ENCODE measurements at places on chromosomes 7 and 10.

DNA sequence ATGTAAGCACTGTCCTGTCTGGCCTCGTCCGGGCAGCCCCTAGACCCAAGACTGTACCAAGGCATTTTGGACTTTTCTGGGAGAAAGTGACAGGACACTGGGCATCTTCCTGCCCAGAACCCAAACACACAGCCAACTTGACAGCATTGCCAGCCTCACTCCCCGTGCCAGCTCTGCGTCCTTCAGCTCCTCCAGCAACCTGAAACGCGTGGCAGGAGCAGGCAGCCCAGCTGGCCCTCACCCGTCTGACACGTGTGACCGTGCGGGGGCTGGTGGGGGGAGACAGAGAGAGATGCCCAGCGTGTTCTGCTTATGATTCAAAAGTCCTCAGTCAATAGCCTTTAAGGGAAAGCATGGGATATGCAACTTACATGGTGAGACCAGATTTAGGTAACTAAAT lies 50.3 kb upstream of the SLC29A3 start:
- DNase-seq: no peak

DNA sequence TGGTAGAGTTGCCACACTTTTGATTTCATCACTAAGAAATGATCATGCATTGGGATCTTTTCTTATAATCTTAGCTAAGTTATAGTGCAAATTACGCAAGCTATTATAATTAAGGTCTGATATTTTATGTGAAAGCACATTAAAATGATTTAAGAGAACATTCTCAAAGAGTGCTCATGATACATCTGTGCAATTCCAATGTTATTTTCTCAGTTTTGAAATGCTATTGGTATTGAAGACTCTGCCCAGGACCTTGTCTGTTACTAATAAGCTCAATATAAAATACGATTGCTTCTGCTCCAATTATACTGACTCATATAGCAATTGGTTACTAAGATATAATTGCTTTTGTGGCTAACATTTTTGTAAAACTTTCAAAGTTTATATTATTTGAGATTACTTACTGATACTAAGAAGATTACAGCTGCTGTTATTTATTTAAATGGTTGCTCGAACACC lies 180.9 kb downstream of the ADAM12 start:
- no peak for DNase-seq

DNA sequence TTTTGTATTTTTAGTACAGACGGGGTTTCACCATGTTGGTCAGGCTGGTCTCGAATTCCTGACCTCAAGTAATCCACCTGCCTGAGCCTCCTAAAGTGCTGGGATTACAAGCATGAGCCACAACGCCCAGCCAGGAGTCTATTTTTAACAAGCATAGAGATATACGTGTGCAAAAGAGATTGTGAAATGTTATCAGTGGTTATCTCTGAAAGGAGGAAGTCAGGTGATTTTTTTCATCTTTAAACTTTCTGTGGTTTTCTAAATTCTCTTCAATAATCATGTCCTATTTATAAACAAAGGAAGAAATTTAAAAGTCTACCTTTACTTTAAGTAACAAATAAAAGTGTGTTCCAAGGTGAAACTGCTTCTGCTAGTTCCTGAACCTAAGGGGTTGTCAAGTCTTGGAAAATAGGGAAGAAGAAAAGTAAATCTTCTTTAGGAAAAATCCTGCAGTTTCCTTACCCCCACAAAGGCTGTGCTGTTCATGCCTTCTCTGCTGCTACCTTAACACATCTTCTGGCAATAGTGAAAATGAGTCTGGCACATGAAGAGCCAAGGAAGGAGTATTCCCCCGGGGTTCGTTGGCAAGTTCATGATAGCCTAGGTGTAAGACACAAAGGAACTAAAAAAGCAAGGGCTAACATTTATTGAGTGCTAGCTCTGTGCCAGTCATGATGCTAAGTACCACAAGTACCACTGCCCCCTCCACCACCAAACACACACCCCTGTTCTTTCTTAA lies 51.1 kb downstream of the CYP26A1 start:
- no peak for DNase-seq

GRCh38 chr10:47133871-47134570 lies 166.0 kb upstream of the GDF10 start:
- no peak for DNase-seq

DNA sequence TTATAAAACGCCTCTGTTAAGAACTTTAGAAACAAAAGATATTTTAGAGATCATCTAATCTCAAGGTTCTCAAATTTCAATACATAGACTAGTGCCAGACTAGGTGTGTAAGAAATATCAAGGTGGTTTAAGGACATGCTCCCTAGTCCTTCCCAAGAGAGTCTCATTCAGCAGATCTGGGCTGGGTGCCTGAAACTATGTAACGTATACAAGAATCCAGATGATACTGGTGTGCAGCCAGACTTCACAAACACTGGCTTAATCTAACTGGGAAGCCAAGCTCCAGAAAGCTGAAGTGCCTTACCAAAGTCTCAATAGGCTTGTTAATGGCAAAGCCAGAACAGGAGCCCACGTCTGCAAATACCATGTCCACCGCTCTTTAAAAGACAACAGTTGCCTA lies 105.0 kb upstream of the AMPH start:
- no peak for DNase-seq

GRCh38 chr10:97454330-97455036 lies 8.5 kb downstream of the ZDHHC16 start:
- DNase-seq: no peak

DNA sequence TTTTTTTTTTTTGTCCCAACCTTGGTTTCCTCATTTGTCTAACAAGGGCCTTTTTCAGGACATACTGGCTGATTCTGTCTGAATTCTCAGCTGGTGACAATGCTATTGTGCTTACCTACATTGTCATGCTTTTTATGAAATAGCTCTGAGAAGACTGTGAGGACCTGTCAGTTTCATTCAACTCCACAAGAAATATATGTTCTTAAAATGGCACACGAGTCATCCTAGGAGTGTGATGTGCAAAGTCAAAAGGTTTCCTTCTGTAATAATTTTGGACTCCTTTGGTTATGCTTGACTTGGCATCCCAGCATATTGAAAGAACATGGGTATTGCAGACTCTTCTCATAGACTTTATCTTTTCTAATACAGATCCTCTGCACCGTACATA lies 316.0 kb downstream of the GFRA1 start:
- DNase-seq: no peak

- no peak for DNase-seq
Measured at GRCh38 chr10:100037758-100038315, 28.1 kb upstream of the DNMBP start.

DNA sequence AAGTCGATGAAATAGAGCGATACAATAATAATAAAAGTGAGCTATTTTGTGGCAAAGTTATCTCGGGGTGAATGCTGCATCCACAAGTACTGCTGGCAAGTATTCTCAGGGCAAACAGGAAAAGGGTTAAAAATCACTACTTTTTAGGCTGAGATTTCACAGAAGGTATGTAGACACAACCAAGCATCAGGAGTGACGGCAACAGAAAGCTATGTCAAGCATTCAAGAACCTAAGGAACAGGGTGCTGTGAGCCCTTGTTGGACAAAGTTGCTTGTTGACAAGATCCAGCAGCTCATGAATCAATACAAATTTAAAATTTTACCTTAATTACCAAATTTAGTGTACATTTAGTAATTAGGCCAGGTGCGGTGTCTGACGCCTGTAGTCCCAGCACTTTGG lies 41.2 kb upstream of the C1QL3 start:
- no peak for DNase-seq

GRCh38 chr7:142733271-142733670 lies 16.0 kb upstream of the PRSS1 start:
- no peak for DNase-seq

GRCh38 chr10:98664329-98665042 lies 217.8 kb upstream of the HPS1 start:
- peak; percentile 20 for DNase-seq

DNA sequence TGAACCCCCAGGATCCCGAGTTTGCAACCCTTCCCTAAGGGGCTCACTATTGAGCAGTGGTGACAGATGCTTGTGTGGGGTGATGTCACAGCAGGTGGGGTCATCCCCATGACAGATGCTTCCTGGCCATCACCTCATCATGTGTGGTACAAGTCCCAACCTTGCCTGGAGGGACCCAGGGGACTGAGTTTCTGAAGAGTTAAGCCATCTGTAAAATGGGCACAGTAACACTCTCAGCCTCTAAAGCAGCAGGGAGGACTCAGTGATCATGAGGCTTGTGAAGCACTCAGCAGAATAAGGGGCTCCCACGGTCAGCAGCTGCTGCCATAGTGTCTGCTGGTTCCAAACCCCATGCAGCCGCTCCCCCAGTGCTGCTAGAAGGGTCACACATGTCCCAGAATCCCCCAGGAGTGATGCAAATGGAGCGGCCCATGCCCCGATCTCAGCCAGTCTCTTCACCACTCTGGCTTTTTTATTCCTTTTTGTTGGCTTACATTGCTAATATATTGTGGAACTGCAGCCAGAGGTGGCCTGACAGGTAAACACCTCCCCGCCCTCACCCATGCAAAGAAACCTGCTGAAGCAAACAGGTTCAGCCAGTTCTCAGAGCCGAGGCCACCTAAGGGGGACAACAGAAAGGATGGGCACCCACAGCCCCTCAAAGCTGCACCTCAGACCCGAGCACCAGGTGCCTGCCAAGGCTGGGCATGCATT lies 102.1 kb upstream of the PDGFA start:
- no peak for DNase-seq

DNA sequence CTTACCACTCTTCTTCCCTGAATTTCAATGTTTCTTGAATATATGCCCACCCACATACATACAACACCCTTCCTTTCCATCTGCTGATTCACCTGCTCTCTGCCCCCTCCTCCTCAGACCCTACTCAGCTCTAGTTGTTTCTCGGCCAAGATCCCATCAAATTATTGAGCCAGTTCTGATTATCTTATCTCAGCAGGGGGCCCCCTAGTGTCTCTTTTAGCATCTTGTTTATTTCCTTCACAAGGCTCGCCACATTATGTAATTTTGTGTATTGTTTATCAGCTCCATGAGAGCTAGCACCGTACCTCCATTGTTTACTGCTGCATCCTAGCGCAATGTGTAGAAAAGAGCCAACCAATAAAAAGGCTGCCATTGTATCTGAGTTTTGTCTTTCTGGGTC lies 71.9 kb downstream of the FAM13C start:
- DNase-seq: no peak

DNA sequence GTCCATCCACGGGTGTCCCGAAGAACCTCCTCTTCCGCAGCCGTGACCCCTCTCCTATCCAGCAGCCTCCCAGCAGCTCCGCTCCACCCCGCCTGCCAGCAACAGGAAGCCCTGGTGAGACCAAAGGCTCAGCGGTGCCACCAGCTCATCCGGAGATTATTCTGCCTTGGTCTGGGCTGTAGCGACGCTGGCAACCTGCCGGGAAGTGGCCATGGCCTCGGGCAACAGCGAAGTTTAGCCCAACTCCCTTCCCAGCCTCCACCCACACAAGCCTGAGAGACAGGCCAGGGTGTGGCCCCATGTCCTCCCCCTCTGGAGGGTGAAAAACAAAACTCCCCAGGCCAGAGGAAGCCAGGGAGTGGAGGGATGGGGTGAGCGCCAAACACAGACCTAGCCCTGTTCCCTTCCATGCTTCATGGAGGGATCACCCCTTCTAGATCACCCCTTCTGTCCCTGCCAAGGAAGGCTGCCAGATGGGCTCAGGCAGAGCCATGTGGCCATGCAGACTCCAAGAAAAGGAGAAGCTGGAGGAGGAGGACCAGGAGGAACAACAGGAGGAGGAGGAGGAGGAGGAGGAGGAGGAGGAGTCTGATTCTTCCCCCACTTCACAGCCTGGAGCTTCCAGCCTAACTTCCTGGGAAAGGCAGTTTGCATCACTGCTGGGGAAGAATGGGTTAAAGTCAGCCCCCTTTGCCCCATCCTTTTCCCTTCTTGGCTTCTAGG lies 918 bp downstream of the CALHM2 start:
- peak; percentile 46 for DNase-seq

DNA sequence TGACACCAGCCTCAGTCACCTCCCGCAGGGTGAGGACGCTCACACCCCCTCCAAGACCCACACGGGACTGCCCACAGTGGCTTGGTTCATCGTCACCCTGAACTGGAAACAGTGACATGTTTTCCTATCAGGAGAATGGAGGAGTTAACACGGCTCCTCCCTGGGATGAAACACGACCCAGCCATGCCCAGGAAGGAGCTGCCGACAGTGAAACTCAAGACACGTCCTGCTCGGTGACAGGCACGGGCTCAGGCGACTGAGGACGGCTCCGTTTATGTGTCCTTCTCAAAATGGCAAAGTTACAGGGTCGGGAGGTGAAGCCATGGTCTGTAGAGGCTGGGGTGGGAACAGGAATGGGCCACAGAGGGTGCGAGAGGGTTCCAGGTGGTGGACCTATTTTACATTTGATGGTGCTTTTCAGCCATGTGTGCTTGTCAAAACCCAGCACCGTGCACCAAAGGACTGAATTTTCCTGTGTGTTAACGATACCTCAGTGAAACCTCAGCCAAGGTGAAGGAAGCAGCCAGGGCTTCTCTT lies 272.4 kb downstream of the ADARB2 start:
- DNase-seq: no peak

DNA sequence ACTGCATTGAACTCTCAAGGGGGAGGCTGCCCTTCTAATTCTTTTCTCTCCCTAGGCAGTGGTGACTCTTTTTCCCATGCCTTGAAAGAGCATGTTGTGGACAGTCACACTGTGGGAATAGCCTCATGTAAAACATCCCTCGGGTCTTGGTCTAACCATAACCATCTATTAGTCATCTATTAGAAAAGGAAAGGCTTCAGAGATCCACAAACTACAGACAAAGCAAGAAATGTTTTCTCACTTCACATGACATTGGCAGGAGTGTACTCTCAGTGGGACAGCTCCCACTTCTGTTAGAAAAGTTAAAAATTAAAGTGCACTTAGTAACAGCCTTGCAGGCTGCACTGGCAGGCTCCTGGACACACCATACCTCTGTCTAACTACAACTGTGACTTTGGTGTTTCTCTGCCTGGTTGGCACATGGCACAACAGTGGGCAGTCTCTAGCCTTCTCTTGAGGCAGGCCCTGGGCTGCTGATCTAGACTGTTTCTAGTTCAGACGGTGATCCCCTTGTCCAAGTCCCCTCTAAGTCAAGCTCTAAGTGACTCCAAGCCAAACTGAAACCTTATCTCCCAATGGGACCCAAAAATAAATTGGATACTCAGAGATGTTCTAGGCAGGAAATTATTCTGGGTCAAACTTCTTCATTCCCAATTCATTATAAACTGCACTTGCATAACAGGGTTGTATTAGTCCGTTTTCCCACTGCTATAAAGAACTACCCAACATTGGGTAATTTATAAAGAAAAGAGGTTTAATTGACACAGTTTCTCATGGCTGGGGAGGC lies 57.9 kb upstream of the ITGB1 start:
- DNase-seq: no peak

GRCh38 chr7:110142939-110143526 lies 947.9 kb upstream of the LRRN3 start:
- DNase-seq: no peak

- no peak for DNase-seq
Measured at GRCh38 chr7:124452186-124452585, 313.4 kb downstream of the GPR37 start.

GRCh38 chr10:76268530-76268929 lies 837.1 kb downstream of the LRMDA start:
- DNase-seq: no peak

- DNase-seq: no peak
Measured at GRCh38 chr10:123222832-123223231, 68.6 kb downstream of the BUB3 start.
